GM03348 (cell line): ENCODE measurements at places on chromosomes 13 and 19.

GRCh38 chr19:588093-588740 is 1.5 kb upstream of the HCN2 start:
- peak; percentile 87 for DNase-seq

DNA sequence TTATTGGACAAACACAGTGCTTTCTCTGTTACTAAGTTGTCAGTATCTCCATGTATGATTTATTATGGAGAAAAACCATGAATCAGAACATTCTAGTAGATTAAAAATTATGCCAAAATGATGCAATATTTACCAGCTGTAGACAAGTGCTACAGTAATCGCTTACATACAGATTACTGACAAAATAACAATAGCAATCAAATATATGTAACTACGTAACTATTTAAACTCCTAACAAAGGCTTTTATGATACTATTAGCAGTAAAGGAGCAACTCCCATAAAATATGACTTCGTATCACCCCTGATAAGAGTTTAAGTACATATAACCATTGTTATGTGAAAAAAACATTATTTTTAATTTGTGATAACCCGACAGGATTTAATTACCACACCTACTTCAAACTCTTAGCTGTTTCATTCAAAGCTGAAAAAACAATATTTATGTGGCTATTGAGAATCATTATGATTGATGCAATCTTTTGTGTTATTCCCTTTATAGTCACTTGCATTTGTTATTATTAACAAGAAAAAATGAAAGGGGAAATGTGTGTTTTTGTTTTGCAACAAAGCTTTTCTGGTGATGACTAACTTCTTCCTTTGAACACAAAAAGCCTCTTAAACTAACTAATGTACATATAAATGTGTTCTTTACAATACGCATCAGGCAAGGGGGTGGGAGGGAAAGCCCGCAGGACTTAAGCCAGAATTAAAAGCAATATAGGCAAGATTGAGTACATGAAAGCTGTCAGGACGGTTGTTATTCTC is 147.4 kb downstream of the ABCC4 start:
- DNase-seq, result no peak

DNA sequence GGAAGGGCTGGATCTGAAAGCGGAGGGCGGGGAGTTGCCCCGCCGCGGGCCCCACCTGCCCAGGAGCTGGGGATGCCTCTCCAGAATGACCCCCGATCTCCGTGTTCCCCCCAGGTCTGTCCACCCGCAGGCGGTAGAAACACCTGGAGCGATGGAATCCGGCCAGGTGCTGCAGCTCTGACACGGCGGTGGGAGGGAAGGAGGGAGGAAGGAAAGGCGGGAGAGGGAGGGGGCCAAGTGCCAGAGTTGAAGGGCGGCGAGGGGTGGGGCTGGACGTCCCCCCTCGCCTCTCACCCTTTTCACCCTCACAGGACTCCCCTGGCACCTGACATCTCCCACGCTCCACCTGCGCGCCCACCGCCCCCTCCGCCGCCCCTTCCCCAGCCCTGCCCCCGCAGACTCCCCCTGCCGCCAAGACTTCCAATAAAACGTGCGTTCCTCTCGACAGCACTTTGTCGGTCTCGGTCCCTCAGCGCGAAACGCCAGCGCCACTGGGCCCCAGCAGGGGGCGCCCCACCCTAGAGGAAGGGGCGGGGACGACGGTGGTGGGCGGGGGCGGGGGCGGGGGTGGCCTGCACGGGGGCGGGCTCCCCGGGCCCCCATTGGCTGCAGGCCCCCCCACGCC is 337 bp upstream of the FXYD7 start:
- DNase-seq, result peak; percentile 70

DNA sequence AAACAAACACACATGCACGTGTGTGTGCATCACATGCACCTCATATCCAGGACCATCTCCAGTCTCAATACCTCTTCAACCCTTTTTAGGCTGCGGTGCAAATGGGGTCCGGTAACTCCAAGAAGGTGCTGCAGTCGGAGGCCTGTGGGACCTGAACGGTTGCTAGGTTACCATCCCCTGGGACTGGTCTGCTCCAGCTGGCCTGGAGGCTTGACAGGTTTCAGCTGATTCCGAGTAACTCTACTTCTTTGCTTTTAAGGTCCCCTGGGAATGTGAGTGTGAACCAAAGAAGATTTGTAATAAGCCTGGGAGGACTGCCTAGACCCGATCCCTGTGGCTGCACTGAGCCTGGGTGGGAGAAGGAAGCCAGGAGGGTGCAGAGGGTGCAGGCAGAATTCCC is 117.5 kb downstream of the CCNA1 start:
- no peak for DNase-seq

- no peak for DNase-seq
These were observed 245.2 kb downstream of the TBC1D4 start for GRCh38 chr13:75236774-75237173.

DNA sequence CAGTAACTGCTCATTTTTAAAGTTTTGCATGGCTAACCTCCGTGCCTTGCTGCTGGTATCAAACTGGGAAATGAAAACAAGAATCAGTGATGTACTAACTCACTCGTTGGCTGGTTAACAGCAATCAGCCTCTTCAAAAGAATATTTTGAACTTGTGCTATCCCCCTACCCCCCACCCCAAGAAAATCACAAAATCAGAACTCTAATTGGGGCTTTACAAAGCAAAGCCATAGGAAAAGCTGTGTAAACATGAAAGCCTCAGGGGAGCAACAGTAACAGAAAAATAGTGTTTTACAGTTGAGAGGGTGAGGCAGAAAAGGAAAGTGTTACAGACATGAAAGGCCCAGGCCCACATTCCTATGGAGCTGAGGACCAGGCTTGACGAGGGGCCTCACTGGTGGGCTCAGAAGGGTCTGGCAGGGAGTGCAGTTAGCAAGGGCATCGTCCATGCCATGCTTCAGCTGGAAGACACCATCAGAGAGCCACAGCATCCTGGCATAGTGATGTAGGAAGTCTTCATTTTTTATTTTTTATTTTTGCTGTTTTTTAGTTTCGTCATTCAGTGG is 217.6 kb downstream of the PCCA start:
- DNase-seq, result no peak

DNA sequence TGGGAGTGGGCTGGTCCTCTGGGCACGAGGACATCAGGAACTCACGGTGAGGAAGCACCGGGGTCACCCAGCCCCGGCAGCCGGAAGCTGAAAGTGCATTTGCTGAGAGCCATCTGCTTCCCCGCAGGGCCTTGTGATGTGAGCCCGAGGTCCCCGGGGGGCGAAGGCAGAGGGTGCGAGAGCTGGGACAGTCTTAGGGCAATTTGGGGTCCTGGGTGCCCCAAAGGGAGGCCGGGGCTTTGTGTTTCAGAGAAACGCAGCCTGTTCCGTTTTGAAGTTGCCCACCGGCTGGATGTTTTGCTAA is 4.8 kb downstream of the F2RL3 start:
- no peak for DNase-seq

- no peak for DNase-seq
These were observed 19.0 kb downstream of the NFIX start for GRCh38 chr19:13014101-13014920.

GRCh38 chr13:85549819-85550218 is 249.4 kb downstream of the SLITRK6 start:
- no peak for DNase-seq

GRCh38 chr13:110562036-110562597 is 595 bp upstream of the RAB20 start:
- DNase-seq, result no peak

DNA sequence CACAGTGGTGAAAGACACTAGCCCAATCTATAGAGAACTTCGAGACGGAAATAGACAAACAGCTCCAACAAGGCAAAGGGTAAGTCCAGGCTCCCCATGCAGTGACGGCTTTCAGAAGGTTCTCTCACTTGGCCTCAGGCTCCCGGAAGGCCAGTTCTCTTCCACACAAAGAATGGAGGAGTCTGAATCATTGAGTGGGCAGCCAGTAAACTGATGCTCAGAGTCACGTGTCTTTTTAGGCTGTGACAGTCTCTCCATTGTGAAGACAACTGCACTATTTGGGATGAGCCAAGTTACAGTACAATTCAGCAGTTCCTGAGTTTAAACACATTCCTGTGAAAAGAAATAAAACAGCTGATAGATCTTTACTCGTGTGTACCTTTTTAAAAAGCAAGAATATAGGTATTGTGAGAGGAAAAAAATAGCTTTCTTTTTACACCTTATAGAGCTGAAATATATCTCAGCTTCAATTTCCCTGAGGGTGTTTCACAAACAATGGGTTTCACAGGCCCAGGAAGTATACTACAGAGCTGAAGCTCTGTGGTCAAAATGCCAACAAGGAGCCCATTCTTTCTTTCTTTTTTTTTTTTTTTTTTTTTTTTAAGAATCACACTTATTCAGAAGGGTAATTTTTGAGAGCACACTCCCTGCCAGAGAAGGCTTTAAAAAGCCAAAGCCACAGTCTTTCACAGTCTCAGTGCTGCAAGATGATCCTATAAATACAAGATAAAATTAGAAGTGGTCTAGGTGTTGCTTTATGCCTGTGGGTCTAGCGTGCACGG is 135.1 kb downstream of the FREM2 start:
- DNase-seq, result no peak

DNA sequence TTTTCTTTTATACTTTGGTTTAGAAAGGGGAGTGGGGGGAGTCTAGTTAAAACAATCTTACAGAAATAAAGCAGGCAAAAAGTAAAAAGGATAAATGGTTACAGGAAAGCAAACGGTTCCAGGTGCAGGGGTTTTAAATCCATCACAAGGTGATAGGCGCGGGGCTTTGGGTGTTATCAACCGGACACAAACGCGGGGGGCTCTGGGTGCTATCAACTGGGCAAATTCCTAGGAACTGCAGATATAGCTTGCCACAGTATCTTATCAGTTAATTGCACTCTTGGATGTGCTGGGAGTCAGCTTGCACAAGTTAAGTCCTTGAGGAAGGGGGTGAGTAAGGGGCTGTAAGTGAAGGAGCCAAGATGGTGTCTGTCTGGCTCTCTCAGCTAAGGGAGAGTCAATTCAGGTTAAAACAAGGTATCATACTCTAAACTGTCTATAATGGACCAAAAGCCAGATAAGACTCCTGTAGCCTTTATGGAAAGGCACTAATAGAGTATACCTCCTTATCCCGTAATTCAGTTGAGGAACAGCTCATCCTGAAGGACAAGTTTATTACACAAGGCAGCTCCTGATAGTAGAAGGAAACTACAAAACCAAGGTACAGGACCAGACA is 32.6 kb upstream of the ZSCAN5A start:
- no peak for DNase-seq

DNA sequence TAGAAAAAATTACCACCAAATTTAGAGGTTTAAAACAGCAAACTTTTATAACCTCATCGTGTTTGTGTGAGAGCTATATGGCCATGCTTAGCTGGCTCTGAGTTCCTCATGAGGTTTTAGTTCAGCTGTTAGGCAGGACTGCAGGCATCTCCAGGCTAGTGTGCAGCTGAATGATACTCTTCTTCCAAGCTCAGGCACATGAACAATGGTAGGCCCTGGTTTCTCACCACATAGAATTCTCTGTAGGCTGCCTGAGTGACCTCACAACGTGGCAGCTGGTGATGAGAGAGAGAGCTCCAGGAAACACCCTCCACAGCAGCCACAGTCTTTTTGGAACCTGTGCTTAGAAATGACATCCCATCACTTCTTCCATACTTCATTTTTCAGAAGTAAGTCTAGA is 540.6 kb upstream of the MIR17HG start:
- no peak for DNase-seq

- DNase-seq, result no peak
These were observed 22.4 kb upstream of the ARHGEF18 start for GRCh38 chr19:7326105-7326877.
